ENCODE measurements at places on chromosomes 3 and 15.

GRCh38 chr3:143973259-143974021, 1.8 kb downstream of the DIPK2A start:
- DNase-seq = no peak

- no peak for DNase-seq
These were observed 157.0 kb downstream of the CHST2 start for GRCh38 chr3:143276592-143276991.

- no peak for DNase-seq
These were observed 125.3 kb downstream of the MYRIP start for GRCh38 chr3:39934696-39935095.

DNA sequence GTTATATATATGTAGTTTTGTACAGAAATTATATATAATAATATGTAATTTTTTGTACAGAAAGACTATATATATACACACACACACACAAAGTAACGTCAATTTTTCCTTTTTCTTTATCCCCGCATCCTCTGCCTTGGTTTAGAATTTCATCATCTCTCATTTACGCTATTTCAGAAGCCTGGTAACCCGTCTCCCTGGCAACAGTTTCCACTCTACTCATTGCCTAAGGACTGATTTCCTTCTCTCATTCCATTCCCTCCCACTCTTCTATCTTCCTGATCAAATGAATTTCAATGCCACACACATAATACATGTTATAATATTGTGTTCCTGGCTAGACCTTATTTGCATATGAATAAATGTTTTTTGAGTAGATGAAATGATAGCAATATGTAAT, 47.8 kb upstream of the NDN start:
- DNase-seq = no peak

Data from activated CD4-positive, alpha-beta T cell treated with anti-CD3 and anti-CD28 coated beads for 48 hours (primary cell).